Fibroblast of the conjunctiva (primary cell): ENCODE measurements at places on chromosomes 2 and 18.

DNA sequence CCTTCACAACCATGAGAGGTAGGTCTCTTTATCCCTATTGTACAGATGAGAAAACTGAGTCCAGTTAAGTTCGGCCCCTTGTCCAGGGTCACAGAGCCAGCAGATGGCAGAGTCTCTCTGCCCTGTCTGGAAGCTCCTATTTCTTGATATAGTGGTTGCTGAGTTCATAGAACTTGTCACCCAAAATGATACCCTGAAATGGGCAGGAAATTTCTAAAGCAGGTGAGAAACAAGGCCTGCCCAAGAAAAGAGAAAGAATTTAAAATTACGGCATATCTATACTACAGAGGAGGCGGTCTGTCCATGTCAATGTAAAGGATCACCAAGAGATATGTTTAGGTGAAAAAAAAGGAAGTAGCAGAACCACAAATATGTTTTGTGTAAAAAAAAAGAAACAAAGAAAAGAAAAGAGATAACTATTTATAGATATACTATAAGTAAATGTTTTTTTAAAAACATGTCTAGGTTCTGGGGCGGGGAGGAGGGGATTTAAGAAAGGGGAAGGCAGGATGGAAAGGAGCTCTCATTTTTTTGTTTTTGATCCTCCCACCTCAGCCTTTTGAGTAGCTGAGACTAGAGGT is 39.8 kb downstream of the MYO7B start:
- DNase-seq = no peak

GRCh38 chr18:23321996-23322395 is 131.1 kb upstream of the RIOK3 start:
- no peak for DNase-seq

DNA sequence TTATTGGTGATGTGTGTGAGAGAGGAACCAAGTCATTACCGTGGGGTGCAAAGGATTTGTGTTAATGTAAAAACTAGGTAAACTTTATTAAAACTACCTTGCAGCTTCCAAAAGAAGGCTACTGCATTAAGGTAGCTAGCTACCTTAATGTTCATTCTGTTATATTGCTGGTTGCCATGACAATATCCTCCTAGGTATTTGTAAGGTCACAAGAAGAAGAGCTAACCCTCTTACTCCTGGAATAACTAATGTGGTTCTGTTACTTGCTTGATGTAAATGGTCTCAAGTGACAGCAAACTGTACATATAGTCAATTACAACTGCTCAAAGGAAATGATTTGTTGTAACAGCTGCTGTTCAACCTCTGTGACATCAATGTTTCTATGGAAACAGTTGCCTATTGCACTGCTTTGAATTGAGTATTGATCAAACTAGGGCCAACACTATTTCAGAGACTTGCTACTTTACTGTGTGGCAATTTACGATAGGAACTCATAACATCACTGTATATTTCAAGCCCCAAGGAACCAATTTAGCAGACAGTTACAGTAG is 319.8 kb upstream of the HNRNPA3 start:
- DNase-seq = no peak

GRCh38 chr2:109203246-109204011 is 74.4 kb downstream of the SH3RF3 start:
- no peak for DNase-seq

- DNase-seq = peak; percentile 67
Observed at GRCh38 chr18:6624661-6625311, 104.7 kb upstream of the ARHGAP28 start.

DNA sequence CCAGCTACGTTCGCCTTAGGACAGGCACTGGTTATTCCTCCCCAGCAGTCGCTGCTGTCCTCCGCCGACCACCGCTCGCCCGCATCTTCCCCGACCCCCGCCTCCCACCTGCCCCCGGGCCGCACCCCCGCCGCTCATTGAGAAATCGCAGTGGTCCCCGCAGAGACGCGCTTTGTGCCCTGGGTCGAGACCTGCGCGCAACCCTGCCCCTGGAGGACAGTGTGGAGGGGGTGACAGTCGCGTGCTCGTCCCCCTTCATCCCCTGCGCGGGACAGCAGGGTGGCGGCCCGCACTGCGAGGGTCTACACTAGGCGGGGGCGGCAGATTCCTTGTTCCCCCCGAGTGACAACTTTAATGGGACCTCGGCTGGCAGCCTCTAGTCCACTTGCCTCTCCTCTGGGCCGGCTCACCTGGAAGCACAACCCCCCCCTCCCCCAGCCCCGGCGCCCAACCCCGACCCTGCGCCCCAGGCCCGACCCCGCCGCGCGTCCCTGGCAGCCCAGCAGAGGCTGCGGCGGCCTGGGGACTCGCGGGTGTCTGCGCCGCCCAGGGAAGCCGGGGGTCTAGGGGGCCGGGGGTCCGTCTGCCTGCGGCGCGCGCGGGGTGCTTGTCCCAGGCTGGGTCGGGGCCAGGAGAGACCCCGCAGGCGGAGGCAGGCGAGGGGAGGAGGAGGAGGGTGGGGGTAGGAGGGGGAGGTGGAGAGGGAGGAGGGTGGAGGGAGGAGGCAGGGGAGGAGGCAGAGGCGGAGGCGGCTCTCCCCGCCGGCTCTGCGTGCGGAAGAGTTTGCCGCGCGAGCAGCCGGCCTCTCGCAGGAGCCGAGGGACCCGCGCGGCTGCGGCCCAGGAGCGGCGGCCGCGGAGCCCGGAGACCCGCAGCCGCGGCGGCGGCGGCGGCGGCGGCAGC is at the start of gene NPAS2:
NPAS2 (plus strand) TSS at position 770 of the 903 bp plus-strand sequence. CDS start 84,616 bp downstream, outside the sequence.
- DNase-seq = peak; percentile 33

- peak; percentile 68 for DNase-seq
Observed at GRCh38 chr2:69298261-69298660, 88.8 kb downstream of the GFPT1 start.

GRCh38 chr18:63177919-63178821 is 141.4 kb downstream of the BCL2 start:
- peak; percentile 37 for DNase-seq

DNA sequence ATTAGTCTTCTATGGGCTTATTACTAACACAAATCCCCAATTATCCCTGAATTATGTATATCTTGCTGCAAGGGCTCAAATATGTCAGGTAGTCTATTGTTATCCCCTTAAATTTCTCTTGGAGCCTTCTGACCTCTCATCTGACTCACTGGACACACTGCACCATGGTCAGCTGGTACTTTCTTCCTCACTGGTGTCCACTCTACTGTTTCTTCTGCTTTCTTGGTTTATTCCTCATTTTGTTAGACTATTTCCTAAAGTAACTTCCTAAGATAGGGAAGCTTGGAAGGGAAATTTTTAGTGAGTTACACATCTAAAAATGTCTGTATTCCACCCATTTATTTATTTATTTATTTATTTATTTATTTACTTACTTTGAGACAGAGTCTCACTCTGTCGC is 26.5 kb downstream of the WDR35 start:
- DNase-seq = no peak

GRCh38 chr18:63317556-63317946 is 2.0 kb downstream of the BCL2 start:
- DNase-seq = no peak
